Stimulated activated CD8-positive, alpha-beta memory T cell treated with anti-CD3 and anti-CD28 coated beads, Interleukin-4, amount 100 ng/mL, for 4 hours (primary cell): ENCODE measurements at places on chromosomes 16 and 17.

DNA sequence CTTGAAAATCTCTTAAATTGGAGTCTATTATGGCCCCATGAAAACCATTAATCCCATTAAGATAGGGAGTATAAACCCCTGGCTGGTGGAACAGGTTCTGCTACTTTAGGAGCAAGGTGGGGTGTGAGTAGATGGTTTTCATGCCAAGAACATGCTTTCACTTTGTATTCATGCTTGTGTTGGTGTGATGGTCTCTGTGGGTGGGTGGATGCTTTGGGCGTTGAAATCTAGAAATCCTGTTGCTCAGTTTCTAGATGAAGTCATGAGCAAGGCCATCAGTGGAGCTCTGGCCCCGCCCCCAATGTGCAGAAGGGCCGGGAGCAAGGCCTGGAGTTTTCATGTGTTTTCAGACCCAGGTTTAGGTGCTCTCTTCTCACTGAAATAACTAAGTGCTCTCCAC is 20.1 kb downstream of the PLD6 start:
- no peak for DNase-seq

DNA sequence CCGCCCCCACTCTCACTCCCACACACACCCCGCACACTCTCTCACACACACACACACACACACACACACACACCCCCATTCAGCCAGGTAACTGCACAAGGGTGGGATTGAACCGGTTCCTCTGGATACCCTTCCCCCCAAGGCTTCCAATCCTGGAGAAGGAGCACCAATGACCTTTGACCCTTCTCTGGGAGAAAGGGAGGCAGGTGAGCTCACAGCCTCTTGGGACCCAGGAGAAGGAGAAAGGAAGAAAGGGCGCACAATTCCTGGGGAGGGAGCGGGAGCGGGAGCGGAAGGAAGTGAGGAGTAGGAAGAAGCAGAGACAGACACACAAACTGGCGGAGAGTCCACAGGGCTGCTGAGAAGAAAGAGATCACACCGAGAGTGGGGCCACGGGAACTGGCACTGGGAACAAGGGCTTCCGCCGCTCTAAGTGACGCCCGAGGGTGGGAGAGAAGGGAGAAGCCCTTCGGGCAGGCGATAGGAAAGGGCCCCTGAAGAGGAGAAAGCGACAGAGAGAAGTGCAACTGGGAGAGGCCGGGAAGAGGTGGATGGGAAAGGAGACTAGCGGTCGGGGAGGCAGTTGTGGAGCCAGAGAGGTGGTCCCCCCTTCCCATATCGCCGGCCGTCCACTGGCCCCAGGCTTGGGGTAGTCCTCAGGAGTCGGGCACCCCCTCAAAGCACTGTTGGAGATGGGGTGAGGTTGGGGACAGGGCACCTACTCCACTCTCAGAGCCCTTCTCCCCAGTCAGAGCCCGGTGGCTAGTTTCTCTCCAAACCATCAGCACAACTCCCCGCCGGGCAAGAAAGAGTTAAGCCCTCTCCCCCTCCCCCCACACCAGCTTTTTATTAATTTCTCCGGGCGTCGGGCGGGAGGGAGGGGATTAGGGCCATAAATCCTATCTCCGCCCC is 1.3 kb downstream of the SAMD14 start:
- no peak for DNase-seq

- DNase-seq: no peak
Measured at GRCh38 chr17:77153999-77154586, 13.3 kb downstream of the SEC14L1 start.

GRCh38 chr16:57906382-57907316 is 64.3 kb downstream of the CNGB1 start:
- no peak for DNase-seq

DNA sequence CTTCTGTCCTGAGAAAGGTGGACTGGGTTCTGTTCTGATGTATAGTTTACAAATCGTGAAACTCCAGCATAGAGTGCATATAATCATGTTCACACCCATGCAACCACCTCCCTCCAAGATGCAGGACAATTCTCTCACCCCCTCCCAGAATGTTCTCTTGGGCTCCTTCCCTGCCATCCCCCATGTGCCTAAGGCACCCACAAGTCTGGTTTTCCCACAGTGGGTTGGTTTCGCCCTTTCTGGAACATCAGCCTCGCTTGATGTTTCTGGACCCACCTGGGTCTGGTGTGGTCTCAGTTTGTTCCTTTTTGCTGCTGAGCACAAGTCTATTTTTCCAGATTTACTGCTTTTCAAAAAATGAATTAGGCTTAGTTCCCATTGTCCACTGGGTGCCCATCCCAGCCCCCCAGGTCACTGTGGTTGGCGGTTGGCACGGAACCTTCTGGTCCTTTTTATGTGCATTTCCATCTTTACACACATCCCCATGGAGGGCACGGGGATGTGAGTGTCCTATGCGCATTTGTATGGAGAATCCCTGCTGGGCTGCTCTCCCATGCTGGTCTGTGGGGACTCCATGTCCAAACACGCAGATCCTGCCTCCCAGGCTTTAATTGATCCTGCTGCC is 19.0 kb downstream of the MAP2K3 start:
- DNase-seq: no peak

- DNase-seq: no peak
Measured at GRCh38 chr16:12497526-12497925, 306.2 kb downstream of the CPPED1 start.

DNA sequence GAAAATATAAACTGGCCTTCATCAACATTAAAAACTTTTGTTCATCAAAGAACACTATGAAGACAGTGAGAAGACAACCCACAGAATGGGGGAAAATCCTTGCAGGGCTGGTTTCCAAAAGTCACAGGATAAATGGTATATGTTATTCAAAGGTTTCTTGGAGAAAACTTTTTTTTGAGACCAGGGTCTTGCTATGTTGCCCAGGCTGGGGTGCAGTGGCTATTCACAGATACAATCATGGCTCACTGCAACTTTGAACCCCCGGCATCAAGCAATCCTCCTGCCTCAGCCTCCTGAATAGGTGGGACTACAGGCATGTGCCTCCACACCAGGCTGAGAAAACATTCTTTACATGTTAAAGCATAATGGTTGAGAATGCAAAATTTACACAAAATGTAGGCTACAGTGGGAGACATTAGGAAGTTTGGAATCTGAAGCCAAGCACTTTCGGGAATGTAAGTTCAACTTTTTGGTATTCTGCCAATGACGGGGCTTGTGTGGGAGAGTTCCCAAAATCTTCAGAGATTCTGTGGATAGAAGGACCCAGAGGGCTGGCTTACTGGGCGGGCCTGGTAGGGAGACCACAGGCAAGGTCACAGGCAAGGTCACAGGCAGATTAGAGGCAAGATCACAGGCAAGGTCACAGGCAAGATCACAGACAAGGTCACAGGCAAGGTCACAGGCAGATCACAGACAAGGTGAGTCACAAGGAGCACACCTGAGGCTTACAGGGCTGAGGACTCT is 24.2 kb upstream of the ATP2A3 start:
- no peak for DNase-seq

GRCh38 chr16:30656974-30657865 is 1.0 kb upstream of the FBRS start:
- DNase-seq: no peak

- no peak for DNase-seq
Measured at GRCh38 chr16:5781436-5781835, 683.8 kb upstream of the EEF2KMT start.

DNA sequence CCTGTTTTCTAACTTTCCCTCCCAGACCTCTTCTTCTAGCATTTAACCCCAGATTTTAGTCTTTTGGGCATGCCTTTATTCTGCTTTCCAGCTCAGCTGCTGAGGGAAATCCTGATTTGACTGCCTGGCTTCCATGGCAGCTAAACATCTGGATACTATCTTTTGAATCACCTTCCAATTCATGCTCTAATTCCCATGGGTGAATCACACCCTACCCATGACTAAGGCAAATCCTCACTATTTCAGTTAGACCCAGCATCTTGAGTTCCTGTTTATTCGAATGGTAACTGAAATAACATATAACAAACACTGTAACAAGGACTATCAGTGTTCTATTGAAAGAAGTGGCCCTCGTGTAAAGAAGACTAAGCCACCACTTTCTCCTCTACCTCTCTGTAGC is 29.8 kb downstream of the CA10 start:
- no peak for DNase-seq

- DNase-seq: no peak
Measured at GRCh38 chr16:72878301-72879269, 169.3 kb downstream of the ZFHX3 start.

- no peak for DNase-seq
Measured at GRCh38 chr17:9020096-9020823, 1.1 kb upstream of the NTN1 start.

DNA sequence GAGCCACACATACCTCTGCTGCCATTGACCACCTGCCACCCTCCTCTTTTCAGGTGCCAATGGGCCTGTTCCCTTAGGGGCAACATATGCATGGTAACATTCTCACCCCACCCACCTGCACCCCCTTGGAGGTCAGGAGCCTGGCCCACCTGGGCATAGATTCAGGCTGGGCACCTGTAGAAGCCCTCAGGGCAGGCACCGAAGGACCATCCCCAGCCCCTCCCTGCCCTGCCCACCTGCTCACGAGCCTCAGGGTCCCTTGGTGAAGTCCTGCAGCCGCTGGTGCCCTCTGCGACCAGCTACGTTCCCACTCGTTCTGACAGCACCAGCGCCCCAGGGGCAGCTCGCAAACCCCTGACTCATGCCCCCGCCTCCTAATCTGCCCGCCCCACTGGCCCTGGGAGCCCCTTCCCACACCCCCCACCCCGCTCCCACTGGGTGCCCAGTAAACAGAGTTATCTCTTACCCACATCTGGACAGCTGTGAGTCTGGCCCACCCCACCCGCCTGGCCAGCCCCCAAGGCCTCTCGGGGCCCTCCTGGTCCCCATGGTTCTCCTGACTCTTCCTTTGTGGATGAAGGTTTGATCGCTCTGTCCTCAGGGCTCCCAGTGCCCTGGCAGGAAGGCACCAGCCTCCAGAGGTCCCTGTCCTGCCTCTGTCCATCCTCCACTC is at the start of gene SLC4A1:
SLC4A1 (minus strand) TSS at position 318 of the 673 bp plus-strand sequence. CDS start 5,269 bp downstream, outside the sequence.
- DNase-seq: no peak

GRCh38 chr16:27245276-27246172 is 23.0 kb downstream of the NSMCE1 start:
- DNase-seq: no peak

- no peak for DNase-seq
Measured at GRCh38 chr16:67723151-67723910, 4.2 kb upstream of the GFOD2 start.

- no peak for DNase-seq
Measured at GRCh38 chr17:77999413-78000173, 41.1 kb downstream of the TNRC6C start.

DNA sequence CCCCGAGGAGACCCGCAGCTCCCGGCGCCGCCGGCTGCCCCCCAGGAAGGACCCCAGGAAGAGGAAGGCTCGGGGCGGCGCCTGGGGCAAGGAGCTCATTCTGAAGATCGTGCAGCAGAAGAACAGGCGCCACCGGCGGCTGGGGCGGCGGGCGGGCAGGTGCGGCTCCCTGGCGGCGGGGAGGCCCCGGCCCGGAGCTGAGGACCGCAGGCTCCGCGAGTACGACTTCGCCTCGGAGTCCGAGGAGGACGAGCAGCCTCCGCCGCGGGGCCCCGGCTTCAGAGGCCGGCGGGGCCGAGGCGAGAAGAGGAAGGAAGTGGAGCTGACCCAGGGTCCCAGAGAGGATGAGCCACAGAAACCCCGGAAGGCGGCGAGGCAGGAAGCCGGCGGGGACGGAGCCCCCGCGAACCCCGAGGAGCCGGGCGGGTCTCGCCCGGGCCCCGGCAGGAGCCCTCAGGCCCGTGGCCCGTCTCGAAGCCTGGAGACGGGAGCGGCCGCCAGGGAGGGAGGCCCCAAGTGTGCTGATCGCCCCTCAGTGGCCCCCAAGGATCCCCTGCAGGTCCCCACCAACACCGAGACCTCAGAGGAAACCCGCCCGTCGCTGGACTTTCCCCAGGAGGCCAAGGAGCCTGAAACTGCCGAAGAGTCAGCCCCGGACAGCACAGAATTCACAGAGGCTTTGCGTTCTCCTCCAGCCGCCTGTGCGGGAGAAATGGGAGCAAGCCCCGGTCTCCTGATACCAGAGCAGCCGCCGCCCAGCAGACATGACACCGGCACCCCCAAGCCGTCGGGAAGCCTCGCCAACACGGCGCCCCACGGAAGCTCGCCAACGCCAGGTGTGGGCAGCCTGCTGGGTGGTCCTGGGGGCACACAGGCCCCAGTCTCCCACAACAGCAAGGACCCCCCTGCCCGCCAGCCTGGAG is 22.3 kb upstream of the ZFPM1 start:
- DNase-seq: no peak

GRCh38 chr17:31321966-31322365 is 544 bp upstream of the EVI2A start:
- DNase-seq: no peak

GRCh38 chr16:67504031-67505021 is 21.0 kb upstream of the AGRP start:
- DNase-seq: peak; percentile 22

DNA sequence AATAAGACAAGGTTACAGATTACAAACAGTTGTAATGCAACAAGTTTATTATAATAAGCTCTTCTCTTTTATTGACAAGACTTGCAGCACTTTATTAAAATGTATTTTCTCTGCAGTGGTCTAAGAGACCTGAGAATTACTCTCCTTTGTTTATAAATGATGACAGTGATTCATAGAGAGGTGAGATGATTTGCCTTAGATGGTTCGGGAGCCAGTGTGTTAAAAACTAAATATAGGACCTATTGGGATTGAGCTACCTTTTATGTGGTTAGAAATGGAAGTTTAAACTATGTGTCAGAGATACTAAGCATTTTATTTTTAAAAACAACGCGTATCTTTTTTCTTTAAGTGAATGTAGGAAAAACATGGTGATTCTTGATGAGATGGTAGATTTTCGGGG is 2.9 kb upstream of the KRTAP3-3 start:
- DNase-seq: no peak

- DNase-seq: no peak
Measured at GRCh38 chr16:28188085-28188916, 23.5 kb downstream of the XPO6 start.

DNA sequence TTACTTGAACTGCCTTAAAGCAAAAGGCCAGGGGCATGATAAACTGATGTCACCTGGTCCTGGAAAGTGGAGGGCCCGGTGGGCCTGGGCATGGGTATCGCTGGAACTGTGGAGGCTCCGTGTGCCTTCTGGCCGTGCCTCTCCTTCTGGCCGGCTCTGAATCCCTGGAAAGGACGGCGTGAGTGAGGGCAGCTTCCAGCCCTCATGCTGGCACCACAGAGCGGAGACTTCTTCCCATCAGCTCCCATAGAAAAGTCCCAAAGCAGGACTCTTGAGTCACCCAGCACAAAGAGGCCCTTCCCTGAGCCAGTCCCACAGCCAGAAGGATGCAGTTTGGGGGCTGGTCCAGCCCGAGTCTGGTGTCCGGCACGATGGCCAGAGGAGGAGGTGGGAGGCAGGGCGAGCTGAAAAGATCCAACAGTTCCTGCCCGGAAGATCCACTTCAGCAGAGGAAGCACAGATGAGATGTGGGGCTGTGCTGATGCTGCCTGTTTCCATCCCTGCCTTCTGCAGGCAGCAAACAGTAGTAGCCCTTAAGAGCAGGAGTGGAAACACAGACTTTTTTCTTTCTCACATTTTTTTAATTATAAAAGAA is 7.8 kb downstream of the GAA start:
- no peak for DNase-seq

DNA sequence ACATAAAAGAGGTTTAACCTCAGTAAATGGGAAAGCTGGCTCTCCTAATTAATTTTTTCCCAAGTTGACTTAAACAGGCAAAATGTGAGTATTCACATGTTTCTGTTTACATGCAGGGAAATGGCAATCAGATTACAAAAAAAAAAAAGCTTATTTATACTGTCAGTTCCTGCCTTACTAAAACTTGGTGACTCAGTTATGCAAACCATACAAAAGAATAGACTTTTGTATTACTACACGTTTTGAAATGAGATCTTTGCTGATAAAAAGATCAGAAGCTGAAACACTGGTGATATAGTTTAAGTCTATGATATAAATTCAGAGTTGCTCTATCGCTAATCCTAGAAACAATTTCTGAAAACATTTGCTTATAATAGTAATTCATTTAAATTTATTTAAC is 9.4 kb upstream of the KCNJ2 start:
- no peak for DNase-seq
